Right ventricle myocardium superior (tissue), 1 donor: ENCODE measurements at places on chromosomes 3 and 15. TPM values are rescaled to one million over a fixed set of nuclear protein-coding genes. Genes with fewer than 3 reads are reported as not detected.

The SAXO2 gene
- total RNA-seq, result 3.0 TPM

The SH2D7 gene
- not detected for total RNA-seq

The C3orf85 gene
- not detected for total RNA-seq

The ZIC1 gene
- total RNA-seq, result not detected

The GMPS gene
- 27.6 TPM for total RNA-seq

The THOC7 gene
- 84.9 TPM for total RNA-seq

The CCDC12 gene
- total RNA-seq, result 29.2 TPM

The PIERCE2 gene
- 7.4 TPM for total RNA-seq

The UROC1 gene
- not detected for total RNA-seq

The FGD5 gene
- total RNA-seq, result 15.2 TPM

The COL6A5 gene
- total RNA-seq, result not detected
